ENCODE measurements at places on chromosomes 4 and X.

DNA sequence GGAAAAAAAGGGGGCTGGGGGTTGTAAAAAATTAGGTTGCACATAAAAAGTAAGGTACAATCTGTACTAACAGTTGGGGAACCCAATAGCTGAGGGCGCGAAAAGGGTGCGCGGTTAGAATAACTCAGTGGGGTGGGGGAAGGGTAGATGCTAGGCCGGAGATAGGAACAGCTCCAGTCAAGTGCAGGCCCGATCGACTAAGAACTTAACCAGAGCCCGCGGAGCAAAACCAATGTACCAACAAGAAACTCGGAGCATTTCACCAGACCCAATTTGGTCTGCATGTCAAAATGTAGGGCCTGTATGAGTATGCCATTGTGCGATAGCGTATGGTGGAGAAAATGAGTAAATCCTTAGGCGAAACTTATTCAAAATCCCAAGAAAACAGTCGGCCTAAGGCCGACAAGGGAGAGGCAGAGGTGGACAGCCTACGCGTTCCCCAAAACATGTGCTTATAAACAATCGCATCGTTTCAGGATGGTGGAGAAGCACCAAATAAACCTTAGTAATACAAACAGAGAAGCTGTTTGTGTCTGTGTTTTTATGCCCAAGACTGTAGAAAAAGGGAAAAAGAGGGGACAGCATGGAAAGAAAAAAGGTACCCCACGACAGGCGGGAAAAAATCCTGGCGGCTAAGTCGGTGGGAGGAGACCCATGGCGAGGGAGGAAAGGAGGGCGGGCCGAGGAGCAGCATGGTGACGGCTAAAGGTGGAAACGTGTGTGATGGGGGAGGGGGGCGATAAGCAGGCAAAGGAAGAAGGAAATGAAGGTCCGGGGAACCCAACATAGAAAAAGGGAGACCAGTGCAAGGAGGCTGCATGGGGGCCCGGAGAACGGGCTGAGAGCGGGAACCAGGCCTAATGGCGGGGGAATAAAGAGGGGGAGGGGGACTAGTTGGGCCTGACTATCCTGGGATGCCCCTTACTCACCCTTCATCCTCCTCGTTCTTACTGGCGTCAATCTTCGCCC is 990 bp downstream of the HNRNPD start:
- peak; percentile 62 for DNase-seq

DNA sequence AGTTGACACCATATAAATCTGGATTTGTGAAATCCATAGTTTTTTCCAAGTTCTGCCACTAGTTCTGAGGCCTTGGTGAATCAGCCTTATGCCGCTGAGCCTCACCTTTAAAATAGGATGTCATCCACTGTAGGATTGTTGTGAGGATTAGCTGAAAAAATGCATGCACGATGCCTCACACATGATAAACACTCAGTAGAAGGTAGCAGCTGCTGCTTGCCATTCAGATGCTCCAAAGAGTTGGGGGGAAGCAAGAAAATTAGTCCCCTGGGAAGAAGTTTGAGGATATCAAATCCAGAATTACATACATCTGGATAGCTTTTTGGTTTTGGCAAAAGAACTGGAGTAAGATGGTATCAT is 7.4 kb downstream of the MMAA start:
- DNase-seq = no peak

GRCh38 chr4:8103421-8104390 is 54.9 kb downstream of the ABLIM2 start:
- DNase-seq = no peak

- no peak for DNase-seq
Measured at GRCh38 chr4:169335331-169335730, 64.6 kb upstream of the SH3RF1 start.

GRCh38 chrX:40054793-40055192 is 43.0 kb downstream of the BCOR start:
- DNase-seq = no peak

- no peak for DNase-seq
Measured at GRCh38 chr4:152023674-152024073, 262.9 kb upstream of the GATB start.

DNA sequence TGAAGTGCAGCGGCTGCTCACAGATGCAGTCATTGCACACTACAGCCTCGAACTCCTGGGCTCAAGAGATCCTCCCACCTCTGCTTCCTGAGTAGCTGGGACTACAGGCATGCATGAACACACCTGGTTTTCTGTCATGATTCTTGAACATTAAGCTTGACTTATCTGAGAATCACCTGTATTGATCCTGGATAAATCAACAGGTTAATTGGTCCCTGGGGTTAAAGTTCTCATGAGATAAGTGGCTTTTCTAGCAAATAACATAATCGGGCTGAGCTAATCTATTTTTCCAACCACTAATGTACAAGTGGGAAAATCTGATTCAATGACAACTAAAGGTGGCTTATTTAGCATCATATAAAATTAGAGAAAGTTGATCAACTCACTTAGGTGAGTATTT is 56.0 kb upstream of the LRAT start:
- no peak for DNase-seq

DNA sequence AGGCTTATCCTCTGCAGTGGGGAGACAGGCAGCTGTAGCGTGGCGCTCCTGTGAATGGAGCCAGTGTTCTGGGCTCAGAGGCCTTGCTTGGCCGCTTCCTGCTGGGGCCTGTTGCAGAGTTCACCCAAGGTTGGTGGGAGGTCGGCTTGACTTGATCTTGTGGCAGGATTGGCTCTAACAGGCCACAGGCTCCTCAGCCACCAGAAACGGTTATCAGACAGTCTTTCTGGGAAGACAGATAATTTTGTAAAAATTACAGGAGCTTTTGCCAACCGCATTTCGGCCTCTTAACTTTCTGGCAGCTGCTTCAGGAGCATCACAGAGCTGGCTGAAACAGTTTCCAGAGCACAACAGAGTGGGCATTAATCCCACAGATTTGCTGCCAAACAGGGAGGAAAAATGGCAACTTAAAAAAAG is 66.4 kb downstream of the DIPK2B start:
- no peak for DNase-seq

GRCh38 chr4:66923081-66923865 is 622.0 kb downstream of the CENPC start:
- DNase-seq = no peak

- DNase-seq = no peak
Measured at GRCh38 chr4:3791910-3792542, 25.8 kb downstream of the ADRA2C start.

DNA sequence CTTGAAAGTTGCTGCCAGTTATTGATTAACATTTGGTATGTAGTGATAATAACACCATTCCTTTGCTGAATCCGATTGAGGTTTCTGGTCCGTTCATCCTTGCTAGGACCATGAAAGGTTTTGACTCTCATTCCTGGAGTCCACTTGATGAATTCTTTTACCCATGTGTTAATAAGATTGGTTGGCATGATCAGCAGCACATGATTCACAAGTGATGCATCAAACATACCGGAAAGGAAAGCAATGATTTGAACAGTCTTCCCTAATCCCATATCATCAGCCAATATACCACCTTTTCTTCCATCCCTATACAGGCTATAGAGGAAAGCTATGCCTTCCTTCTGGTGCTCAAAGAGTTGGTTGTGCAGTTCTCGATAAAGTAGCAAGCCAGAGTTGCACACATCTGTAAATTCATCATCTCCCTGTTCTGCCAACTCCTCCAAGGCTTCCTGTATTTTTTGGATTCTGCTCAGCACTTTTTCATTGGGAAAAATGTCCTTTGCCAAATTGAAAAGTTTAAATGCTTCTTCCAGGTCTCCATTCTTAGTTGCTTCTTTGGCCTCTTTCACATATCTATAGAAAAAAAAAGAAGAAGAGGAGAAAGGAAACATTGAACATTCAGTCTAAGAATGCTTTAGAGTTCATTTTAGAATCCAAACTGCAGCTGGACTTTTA is 26.7 kb downstream of the PIN4 start:
- DNase-seq = no peak
